ENCODE measurements at places on chromosomes 1 and 21.

DNA sequence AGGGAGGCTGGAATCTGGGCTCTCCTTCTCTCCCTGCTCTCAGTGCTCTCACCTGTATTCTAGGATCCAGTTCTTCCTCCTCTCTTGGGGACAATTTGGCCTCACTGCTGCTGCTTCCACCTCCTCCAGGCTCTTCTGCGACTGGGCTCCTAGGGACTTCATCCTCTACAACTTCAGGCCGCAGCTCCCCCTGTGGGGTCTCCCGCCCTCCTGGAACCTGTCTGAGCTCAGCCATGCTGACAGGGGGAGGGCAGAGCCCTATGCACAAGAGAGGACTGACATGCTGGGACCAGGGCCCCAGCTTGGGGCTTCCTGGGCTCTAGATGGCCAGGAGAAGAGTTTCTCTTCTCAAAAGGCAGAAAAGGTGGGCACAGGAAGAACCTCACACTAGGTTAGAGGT is 1.0 kb downstream of the SH3BP5L start:
- DNase-seq = no peak

- no peak for DNase-seq
Observed at GRCh38 chr1:31216016-31216415, 23.7 kb downstream of the NKAIN1 start.

DNA sequence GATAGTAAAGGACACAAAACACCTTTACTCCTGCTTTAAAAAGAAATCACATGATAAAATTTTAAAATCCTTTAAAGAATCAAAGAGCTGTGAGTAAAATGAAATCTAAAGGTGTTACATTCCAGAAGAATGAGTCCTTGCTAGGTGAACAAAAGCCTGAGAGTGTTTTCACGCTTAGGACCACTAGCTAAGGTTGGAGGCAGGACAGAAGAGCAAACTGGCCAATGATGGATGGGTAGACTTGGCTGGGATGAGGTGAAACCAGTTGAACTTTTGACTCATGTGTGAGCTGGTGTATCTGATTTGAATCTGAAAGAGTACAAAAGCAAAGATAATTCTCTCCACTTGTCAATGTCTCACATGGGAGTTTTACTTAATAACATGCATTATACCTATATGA is 35.1 kb downstream of the CATSPERE start:
- no peak for DNase-seq

GRCh38 chr1:195158091-195158490 is 1450.1 kb downstream of the KCNT2 start:
- DNase-seq = no peak

DNA sequence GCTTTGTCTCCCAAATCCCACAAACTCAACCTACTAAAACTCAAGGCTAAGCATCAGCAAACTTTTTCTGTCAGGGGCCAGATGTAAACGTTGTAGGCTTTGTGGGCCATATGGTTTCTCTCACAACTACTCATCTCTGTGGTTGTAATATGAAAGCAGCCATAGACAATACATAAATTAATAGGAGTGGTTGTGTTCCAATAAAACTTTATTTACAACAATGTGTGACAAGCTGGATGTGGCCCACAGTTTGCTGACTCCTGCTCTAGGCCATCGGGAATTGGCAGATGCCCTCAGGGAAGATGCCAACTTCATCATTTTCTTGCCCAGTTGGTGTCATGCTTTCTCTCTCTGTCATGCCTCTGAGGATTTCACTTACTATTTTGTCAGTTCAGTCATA is 17.5 kb upstream of the ERRFI1 start:
- DNase-seq = no peak

DNA sequence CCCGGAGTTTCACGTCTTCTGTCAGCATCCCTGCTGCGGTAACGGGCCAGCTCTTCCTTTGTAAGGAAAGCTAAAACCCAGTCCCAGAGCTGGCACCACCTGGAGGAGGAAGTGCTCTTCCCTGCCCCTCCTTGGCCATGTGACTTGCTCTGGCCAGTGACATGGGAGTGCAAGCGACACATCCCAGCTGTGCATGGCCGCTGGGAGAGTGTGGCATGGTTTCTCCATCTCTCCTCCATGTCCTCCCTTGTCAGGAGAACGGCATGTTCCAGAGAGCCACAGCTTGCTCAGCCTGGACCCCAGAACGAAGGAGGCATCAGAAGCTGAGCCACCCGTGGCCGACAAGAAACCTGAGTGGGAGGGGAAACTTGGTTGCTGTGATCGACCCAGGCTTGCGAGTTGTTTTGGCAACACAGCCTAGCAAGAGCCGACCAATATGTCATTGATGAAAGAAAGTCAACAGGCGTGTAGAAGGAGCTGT is 2.7 kb upstream of the PRXL2B start:
- DNase-seq = no peak

GRCh38 chr1:165468726-165469249 is 23.9 kb upstream of the RXRG start:
- no peak for DNase-seq

DNA sequence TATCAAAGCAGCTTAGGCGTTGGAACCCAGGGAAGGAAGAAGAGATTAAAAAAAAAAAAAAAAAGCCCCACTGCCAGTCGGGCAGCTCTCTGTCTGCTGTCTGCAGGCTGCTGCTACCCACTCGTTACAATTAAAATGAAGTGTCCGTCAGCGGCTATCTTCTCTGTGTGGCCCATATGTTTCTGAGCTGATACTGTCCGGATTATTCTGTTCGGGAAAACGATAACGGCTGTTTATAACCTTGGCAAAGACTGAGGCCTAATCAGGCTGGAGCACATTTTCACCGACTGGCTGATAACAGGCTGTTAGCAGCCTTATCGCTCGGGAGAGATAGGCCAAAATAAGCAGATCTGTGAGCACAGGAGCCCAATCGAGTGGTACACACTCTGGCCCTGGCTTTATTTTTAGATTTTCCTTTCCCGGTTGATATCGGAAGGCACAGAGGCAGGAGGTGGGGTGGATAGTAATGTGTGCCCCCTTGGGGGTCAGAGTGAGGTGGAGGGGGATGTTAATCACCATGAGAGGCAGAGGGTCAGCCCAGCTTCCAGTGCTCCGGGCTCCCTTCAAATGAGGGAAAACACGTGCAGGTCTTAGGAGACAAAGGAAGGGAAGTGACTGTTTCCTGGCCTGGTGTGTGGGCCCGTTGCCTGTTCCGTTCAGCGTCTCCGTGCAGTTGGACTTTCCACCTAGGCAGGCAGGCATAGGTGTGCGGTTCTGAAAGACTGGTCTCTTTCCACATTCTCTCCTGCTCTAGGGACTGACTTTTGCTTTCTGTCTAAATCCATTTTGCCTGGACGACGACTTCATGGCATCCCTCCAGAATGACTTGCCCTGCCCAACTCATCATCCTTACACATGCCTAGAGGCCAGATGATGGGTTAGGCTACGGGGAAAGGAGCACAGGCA is 153.4 kb downstream of the PBX1 start:
- no peak for DNase-seq

DNA sequence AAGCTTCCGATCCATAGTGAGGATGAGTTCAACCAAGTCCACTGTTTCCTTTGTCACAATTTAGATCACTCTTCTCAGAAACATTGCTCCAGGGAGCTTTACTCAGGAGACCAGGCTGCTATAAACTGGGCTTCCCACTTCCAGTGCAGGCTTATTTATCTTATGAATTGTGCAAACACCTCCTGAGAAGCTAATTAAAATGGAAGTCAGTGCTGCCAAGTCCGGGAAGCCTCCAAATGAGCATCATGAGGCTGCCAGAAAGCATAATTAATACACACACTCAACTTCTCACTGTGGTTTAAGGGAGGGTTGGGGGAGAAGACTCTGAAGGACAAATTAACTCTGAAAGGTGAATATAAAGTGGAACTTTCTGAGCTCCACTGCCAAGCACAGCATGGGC is 145.0 kb upstream of the SGIP1 start:
- no peak for DNase-seq

DNA sequence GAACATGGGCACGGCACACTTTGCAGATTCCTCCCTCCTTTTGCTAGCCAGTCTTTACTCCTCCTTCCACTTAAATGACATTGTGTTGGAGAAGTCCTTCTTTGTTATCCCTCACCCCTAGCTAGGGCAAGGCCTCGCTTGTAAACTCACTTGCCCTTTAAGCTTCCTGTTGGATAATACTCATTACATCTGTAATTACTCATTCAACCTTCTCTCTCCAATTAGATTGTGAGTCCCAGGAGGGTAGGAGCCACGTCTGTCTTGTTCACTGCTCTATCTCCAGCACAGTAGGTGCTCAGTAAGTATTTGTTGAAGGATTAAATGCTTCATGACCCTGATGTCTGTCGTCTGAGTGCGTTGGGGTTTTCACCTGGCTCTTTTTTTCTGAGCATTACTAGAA is 98.7 kb upstream of the USP24 start:
- DNase-seq = no peak

- DNase-seq = no peak
Observed at GRCh38 chr21:37210130-37210529, 57.0 kb downstream of the VPS26C start.

DNA sequence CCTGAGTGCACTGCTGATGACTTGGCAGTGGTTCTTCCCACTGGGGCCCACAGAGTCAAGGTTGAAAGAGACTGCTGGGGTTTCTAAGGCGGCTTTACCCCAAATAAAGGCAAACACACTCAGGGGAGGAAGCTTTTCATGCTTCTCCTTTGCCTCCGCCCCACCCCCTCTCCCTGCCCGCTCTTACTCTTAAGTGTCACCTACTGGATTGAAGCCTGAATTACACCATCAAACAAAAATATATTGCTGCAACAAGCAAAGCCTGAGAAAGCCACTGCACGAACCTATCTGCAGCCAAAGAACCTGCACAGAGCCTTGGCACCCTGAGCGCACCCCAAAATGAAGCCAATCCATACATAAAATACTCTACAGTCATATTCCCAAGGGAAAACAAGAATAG is 63.1 kb downstream of the PTGFR start:
- no peak for DNase-seq

DNA sequence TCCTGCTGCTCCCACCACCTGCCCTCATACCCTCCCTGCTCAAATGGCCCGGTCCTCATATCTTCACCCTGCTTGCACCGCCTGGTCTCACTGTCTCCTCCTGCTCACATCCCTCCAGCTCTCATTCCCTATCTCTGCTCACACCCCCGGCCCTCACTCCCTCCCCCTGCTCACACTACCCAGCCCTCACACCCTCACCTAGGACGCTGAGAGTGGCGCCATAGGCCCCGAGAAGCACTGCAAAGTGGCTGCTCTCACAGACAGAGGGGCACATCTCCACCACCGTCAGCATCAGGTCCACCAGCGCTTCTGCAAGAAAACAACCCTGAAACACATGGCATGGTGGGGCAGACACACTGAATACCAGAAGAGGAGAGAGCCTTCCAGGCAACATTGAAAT is 38.6 kb downstream of the MRAP start:
- DNase-seq = no peak

GRCh38 chr1:185956881-185957280 is 222.7 kb downstream of the HMCN1 start:
- no peak for DNase-seq

DNA sequence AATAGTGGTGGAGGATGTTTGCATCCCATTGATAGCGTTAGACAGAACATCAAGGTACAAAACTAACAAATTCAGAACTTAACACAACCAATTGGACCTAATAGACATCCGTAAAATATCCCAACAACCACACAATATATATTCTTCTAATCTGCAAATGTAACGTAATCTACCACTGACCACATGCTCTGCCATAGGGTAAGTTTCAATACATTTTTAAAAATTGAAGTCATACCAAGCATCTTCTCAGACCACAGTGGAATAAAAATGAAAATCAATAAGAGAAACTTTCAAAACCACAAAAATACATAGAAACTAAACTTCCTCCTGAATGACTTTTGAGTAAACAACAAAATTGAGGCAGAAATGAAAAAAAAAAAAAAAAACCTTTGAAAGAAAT is 1087.5 kb downstream of the KCNT2 start:
- no peak for DNase-seq

GRCh38 chr21:38308532-38309119 is 51.8 kb downstream of the KCNJ15 start:
- no peak for DNase-seq

DNA sequence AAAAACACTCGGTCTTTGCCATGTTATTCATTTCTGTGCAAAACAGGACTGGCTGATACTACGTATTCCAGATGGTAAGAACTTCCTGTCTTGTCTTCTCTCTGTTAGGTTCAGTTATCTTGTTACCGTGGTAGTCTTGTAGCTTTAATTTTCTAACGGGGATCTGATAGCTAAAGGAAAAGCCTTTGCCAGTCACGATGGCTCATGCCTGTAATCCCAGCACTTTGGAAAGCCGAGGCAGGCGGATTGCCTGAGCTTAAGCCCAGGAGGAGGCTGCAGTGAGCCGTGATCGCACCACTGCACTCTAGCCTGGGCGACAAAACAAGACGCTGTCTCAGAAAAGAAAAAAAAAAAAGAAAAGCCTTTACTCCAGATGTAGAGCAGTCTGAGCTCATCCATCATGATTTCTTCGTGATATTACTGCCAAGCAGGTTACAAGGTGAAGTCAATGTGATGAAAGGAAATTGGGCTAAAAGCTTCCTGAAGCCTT is 11.1 kb upstream of the MSTO1 start:
- DNase-seq = no peak

- no peak for DNase-seq
Observed at GRCh38 chr1:19088717-19089442, 121.2 kb downstream of the UBR4 start.

DNA sequence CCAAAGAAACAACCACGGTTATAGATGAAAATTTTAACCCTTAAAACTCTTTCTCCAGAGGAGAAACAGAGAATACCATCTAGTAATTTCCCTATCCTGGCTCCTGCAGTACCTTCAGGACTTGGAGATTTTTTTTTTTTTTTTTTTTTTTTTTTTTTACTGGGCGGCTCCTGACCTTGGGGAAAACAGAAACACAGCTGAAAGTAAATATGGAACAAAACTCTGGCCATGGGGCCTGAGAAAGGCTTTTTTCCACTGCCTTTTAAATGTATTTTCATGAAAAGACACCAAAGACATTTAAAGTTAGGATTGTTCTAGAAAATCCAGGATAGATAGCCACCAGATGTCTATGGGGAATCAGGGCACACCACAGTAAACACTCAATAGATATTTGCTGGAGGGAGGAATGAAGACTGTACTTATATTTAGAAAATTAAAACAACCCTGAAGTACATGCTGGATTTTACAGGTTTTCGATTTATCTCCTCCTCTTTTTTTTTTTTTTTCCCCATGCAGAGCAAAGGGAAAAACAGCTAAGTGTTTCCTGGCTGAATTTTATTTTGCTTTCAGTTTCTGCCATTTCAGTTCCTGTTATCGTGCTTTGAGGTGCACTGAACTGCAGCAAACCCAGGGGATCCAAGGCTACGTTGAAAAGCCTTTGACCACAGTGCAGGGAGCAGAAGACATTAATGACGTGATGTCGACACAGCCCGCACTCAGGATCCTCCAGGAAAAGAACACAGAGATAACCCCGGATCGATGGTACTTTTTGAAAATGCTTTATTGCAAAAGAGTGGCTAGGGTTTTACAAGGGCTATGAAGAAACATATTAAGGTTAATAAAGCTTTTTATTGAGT is 35.7 kb upstream of the CNN3 start:
- peak; percentile 40 for DNase-seq

GRCh38 chr1:94236630-94237290 is 624 bp downstream of the ARHGAP29 start:
- peak; percentile 30 for DNase-seq

- DNase-seq = no peak
Observed at GRCh38 chr1:22886211-22886610, 86.5 kb downstream of the LACTBL1 start.

Measured in activated T-cell treated with anti-CD3 and anti-CD28 coated beads, Interleukin-2, amount 50 U/mL, for 48 hours (primary cell).